ENCODE measurements at places on chromosomes 16 and 17.

- DNase-seq, result no peak
These were observed at the start of gene DBNDD1 for GRCh38 chr16:90018652-90019542. Gene DBNDD1 (minus strand): TSS chr16:90019456. CDS start chr16:90019341, 115 bp downstream.

GRCh38 chr17:75548813-75549212, 23.3 kb downstream of the LLGL2 start:
- DNase-seq, result no peak

DNA sequence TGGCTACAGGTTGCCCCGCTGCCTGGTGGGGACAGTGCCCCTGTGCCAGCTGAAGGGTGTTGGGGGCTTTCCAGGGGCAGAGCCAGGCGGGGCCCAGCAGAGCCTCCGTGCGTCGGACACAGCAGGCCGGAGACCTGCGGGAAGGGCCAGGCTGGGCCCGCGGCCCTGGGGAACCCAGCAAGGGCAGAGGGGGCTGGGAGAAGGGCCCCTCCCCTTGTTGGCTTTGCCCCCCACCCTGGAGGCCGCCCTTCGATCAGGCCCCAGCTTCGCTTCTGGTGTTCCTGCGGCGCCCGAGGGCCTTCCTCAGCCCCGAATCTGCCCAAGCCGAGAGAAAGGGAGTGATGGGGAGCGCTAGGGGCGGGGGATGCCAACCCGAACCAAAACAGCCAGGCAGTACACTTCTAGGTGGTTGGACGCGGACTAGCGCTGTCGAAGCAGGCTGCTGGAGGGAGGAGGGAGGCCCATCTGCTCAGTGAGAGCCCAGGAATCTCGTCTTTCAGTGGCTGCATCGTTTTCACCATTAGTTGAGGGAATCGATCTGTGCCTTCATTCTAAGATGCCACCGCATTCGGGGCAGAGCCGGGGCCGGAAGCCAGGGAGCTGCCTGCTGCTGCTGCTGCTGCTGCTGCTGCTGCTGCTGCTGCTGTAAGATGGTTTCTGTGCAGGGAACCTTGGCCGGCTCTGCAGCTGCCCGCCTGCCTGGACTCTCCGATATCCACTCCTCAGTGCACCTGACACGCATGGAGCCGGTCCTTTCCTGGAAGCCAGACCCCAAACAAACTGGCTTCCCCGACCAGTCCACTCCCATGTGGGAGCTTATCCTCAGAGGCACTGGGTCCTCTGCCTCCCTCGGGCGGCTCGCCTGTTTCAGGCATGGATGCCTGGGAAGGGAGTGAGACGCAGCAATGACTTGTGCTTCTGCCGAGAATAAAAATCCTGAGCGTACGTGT, 1.7 kb downstream of the JPH3 start:
- DNase-seq, result no peak

DNA sequence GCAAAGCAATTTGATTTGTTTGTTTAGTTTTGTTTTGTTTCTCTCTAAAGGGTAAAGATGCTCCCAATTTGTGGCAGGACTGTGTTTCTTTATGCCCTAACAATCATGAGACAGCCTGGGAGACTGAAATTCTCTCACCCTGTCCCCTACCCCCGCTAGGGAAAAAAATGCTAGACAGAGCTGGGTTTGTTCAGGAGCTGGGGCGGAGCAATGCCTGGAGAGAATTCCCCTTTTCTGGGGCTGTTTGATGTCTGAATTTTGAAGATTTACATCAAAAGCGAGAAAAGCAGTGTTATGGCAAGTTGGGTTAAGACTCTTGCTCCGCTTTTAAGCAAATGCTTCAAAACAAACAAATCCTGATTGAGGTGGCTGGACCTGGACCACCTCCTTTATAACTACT, 8.4 kb downstream of the MAF start:
- no peak for DNase-seq

GRCh38 chr16:25868706-25869370, 177.1 kb downstream of the HS3ST4 start:
- DNase-seq, result no peak

GRCh38 chr16:12398029-12398682, 405.5 kb downstream of the CPPED1 start:
- DNase-seq, result no peak

GRCh38 chr16:30374538-30374937, at the start of gene MYL11:
Gene MYL11 (plus strand): TSS chr16:30374802. CDS start chr16:30374858, 56 bp downstream.
- DNase-seq, result no peak

- no peak for DNase-seq
These were observed 197.8 kb downstream of the CDH11 start for GRCh38 chr16:64924086-64924485.

DNA sequence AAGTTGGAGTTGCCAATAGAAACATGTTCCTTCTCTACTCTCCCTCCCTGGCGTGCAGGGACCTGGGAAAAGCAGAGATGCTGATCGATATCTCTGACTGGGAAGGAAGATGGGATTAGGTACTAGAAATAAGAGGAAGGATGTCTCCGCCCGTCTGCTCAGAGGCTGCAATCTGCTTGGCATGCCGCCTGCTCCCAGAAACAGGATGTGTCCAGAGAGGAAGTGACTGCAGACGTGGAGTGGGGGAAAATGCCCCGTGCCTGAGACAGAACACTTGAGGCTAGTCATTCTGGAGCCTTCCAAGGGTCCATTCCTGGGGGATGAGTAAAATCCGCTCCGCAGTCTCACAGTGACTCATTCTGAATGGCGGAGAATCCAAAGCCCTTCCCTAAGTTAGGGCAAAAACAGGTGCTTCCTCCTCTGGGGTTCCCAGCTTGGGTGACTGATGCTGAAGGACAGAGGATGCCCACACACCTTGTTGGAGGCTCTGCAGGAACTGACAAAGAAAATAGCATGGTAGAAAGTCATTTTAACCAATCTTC, 45.0 kb upstream of the SMURF2 start:
- peak; percentile 96 for DNase-seq

DNA sequence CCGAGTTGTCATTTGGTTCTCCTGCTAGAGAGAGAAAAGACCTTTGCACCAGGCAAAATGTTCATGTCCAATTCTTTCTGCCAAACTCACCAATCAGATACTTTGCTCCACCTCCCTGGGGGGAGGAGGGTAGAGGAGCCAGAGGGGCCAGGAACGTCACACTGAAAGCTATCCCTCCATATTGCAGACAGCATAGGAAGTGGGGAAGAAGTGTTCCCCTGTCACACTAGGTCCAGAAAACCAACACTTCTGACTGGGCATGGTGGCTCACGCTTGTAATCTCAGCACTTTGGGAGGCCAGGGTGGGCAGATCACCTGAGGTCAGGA, 9.5 kb downstream of the HSD17B2 start:
- DNase-seq, result no peak

DNA sequence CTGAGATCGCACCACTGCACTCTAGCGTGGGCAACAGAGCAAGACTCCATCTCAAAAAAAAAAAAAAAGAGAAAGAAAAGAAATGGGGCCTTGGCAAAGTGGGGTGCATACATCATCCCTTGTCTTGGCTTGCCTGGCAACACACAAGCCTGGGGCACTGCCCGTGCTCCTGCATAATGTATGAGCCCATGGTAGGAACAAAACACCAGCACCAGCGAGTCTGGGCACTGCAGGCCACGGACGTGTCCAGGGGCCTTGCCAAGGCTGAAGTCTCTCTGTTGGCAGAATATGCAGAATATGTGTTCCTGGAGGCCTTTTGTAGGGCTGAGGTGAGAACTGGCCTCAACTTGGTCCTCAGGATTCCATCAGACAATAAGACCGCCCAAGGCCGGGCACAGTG, 15.7 kb upstream of the ALDOA start:
- DNase-seq, result no peak

- DNase-seq, result no peak
These were observed 112.0 kb upstream of the CDC42EP4 start for GRCh38 chr17:73423806-73424205.

DNA sequence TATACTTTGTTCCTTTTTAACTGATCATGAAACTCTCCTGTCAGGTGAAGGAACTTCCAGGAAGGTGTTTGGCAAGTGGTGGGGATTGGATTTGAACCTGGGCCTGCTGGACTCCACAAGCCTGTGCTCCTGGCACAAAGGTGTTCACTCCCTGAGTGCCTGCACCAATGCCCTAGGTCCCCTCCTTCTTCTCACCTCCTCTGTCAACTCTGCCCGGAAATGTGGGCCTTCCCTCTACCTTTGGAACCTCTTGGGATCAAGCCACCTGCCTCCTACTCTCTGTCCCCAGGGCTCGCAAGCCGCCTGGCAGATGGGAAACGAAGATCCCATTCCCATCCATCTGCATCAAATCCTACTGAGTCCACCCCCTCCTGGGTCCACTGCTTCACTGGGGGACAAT, 40.0 kb downstream of the RTN4RL1 start:
- no peak for DNase-seq

DNA sequence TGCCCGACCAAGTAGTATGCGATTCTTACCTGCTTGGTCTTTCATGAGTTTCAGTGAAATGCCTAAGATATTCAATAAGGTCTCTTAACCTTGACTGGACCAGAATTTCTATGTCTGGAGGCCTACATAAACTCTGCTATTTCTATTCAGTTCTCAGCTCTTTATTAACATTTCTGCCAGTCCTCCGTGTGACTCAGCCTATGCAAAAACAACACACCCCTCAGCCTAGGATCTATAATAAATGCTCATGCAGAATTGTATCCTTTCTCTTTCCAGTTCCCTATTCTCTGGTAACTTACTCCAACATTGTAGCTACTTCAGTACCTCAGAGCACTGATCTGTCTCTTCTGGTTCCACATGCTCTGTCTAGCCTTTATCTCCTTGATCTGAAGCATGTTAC, 1507.4 kb downstream of the CDH11 start:
- no peak for DNase-seq

- DNase-seq, result no peak
These were observed 8.9 kb upstream of the THUMPD1 start for GRCh38 chr16:20750558-20750957.

- DNase-seq, result no peak
These were observed 607.5 kb downstream of the TOX3 start for GRCh38 chr16:51939378-51939871.

- DNase-seq, result no peak
These were observed 19.8 kb downstream of the MAPT start for GRCh38 chr17:45914047-45914717.

- no peak for DNase-seq
These were observed 180.7 kb upstream of the ZFHX3 start for GRCh38 chr16:73228649-73229048.

DNA sequence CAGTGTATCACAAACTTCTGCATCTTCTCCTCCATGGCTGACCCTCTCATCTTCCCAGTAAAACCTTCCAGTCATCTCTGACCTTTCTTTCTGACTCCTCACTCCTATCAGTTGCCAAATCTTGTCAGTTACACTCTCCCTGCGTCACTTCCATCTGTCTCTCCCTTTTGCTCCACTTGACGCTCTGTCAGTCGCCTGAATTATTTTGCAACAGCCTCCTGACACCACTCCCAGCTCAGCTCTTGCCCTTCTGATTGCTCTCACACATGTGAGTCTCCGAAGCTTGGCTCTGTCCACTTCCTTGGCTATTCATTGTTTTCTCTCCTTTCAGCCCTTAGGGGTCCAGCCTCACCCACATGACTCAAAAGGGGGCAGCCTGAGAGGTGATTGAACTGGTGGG, 27.7 kb downstream of the DHRS7C start:
- DNase-seq, result no peak

DNA sequence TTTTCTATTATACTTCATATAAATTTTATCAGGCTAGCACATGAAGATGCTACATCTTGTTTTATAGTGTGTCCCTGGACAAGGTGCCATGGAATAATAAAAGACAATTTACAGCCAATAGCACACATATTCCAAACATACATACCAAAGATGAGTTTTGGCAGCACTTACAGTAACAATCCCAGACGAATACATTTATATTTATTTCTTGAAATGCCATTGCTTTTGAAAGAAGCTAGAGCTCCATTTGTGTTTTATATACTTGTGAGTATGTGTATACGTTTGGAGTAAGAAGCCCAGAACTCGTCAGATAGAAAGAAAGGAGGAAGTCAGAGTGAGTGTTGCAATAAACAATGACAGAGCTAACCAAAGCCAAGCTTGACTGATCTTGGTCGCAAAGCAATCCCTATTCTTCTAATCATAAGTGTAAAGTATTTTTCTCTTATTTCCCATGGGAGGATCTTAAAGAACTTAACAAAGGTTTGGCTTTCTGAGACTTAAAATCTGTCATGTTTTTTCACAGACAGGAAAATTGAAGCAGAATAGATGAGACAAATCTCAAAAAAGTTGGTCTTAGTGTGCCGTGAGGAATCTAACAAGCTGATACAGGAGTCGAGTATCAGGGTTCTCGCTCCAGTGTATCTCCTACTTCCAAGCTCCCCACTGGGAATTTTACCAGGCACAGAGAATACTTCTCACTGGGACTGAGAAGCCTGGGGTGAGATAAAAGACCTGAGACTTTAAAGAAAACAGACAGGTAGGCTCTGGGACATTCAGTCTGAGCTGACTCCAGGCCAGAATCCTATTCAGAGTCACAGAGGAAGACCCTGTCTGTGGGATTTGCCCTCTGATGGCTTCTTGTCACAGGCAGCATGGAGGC, 175.4 kb downstream of the AATF start:
- no peak for DNase-seq

DNA sequence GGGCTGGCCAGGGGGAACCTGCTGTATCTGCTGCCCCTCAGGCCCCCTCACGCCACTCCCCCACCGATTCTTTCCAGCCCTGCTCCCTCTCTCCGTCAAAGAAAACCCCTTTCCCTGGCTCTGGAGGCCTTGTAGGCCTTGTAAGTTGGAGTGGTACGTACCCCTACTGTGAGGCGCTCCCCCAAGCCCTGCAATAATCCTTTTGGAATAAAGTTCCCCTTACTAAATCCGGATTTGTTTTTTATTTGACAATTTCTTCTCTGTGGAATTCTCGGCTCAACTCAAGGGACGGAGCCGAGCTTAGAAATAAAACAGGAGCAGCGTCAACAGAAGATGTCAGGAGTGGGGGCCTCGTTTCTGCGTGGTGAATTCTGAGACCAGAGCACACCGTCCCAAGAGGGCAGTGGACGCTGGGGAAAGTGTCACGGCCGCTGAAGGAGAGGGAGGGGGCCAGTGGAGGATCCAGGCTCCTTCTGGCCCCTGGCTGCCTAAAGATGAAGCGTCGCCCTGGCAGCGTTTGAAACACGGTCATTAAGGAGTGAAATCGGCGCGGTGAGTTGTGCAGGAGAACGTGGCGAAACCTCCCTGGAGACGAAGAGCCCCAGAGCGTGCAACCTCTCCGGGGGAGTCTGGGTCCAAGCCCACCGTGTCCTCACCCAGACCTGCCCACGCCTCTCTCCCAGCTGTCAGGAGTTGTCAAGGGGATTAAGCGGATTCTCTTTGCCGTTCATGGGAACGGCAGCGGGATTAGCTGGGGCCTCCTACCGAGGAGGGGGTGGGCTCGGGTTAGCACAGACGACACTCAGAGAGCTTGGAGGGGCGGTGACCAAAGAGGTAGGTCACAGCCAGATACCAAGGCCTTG, 47.0 kb downstream of the SLC7A5 start:
- DNase-seq, result no peak

DNA sequence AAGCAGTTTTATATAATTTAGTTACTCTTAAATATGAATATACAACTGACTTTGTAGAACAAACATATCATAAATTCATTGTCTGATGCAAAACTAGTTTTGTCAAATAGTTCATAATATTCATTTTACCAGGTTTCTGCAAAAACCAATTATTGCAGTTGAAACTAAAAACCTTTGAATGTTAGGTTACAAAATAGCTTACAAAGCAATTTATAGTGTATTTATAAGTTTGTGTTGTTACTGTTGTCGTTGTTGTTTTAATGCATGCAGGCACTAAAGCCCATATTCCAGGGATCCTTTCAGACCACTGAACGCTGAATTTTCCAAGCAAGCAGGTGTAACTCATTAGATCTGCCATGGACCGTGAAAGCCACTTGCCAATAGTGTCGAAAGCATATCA, 427.6 kb downstream of the ZFHX3 start:
- DNase-seq, result no peak

All from GM04503 (cell line).